ENCODE measurements at places on chromosomes 7 and 10.

- DNase-seq = peak; percentile 45
Observed at GRCh38 chr7:106598663-106599342, 62.2 kb downstream of the CCDC71L start.

DNA sequence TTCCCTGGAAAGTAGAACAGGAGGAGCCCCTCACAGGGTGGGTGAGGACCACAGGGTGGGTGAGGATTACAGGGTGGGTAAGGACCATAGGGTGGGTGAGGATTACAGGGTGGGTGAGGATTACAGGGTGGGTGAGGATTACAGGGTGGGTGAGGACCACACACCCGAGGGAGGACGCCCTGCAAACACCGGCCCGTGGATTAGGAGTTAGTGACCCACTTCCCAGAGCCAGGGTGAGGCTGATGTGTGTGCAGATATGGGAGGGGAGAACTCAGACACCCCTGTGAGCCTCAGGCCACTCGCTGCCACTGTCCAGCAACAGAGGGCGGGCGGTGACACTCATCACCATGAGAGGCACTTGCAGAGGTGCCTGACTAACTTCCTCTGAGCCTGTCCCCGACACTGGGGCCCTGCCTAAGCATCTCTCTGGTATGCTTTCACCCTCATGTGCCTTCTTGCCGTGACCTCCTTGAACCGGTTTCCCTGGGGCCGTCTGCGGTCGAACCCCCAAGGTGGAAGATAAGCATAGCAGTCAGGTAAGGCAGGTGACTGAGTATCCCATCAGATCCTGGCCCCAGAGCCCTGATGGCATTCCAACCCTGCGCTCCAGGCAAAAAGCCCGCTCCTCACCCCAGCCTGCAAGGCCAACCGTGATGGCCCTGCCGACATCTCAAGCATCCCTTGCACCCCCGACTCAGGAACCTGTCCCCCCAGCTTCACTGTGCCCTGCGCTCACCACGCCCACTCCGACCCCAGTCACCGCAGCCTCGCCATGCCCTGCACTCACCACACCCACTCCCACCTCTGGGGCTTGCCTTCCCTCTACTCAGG, 74.1 kb downstream of the FAM53B start:
- DNase-seq = no peak

DNA sequence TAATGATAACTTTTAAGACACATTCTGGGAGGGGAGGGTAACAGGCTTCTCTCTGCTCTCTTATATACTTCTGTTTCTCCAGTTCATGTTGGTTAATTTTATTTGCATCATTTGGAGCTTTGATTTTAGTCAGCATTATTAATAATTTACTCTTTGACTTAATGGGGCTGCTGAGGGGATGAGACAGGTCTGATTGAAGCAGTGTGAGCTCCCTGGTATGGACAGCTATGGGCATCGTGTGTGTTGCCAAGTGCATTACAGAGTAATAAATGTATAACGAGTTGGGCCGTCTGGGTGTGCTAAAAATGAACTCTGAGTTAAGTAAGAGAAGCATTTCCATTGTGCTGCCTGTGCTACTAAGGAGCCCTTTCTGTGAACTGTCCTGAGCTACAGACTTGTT, 31.7 kb upstream of the IKZF1 start:
- DNase-seq = no peak

DNA sequence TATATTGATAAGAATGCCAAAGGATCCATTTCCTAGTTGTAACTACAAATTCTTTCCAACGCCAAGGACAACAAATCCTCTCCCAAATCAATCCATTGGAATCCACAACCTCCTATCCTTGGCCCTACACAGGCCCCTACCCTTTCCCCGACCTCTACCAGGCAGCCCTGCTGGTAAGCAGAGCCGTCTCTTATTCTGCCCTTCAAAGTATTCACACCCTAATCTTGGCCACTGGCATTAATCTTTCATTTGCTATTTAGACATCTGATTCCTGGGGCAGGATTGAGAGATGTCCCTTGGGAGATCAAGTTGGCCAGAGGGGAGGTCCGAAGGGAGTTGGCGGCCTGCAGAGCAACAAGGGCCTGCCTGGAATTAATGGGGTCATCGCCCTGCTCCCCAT, 161.4 kb downstream of the PLXNA4 start:
- DNase-seq = no peak

DNA sequence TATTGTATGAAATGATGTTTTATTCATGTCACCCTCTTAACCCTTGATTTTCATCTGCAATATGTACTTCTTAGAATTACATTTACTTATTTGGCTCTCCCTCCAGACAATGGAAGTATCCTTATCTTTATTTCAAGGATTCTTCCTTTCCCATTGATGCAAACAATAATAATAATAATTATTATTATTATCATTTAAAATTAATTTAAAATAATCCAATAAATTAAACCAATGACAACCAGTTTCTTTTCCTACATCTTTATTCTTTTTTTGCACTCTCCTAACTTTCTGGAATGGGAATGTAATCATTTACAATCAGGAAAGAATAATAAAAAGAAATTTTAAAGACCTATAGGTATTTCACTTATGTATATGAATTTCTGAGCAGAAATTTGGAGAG, 504.4 kb downstream of the INHBA start:
- DNase-seq = no peak

DNA sequence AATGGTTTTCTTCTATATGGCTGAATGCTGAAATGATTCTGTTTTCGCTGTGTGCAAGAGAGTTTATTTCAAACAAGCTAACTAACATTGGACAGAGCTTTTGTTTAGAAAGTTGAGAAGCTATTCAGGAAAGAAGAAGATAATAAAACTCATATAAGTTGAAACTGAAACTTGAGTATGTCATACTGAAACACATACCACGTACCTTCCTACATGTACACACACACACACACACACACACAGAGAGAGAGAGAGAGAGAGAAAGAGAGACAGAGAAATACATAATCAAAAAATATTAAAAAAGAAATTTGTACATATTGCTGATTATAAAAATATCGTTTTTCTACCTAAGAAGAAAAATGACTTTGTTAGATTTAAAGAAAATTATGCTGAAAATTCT, 561.9 kb upstream of the KCND2 start:
- no peak for DNase-seq

- DNase-seq = peak; percentile 78
Observed at GRCh38 chr7:155344618-155345433, 47.1 kb downstream of the INSIG1 start.

- DNase-seq = no peak
Observed at GRCh38 chr7:95028683-95029082, 121.3 kb downstream of the PPP1R9A start.

DNA sequence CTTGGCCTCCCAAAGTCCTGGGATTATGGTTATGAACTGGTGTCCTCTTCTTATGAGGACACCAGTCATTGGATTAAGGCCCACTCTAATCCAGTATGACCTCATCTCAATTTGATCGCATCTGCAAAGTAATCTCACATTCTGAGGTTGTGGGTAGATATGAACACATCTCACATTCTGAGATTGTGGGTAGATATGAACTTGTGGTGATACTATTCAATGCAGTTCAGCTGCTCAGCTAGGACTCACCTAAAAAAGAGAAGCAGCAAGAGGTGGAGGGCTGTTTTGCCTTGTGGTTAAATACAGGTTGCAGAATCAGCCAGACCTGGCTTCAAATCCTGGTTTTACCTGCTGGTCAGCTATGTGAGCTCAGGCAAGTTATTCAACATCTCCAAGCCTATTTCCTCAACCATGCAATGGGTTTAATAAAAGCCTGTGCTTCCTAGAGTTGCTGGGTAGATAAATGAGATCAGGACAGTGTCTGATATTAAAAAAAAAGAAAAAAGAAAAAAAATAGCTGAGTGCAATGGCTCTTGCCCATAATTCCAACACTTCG, 8.5 kb upstream of the BAG3 start:
- DNase-seq = no peak

DNA sequence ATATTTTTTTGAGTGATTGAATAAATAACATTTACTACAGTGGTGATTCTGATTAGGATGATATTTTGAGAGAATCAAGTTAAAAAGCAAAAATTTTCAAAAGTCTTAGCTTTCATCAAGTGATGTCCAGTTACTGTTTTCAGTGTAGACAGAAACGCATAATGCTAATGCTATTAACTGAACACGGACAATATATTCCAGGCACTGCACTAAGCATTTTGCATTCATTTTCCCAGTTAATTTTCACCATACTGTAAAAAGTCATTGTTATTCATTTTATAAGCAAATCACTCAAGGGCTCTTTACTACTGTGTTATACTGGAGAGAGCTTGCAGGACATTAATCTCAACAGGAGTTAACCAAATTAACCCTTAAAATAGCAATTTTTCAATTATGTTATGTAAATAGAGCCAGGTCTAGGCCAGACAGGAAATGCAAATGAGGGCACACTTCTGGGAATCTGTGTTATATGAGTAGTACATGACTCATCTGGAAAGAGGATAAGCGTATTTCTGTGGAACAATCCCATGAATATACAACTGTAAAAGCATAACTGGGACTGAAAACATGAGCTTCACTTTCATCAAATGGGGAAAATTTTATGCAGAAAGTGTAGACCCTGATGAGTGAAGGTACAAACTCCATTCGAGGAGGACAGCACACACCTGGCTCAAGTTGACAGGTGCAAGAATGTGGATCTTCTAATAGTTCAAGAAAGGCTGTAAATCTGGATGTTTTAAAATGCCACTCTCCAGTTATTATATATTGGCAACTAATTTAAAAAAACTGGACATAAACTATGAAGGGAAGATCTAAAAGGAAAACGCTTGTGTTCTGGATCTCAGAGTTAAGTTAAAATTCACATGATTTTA, 75.4 kb downstream of the ANK3 start:
- no peak for DNase-seq

- no peak for DNase-seq
Observed at GRCh38 chr10:1114315-1114714, 58.1 kb downstream of the WDR37 start.

GRCh38 chr7:77783545-77783944, 14.7 kb downstream of the TMEM60 start:
- DNase-seq = no peak

GRCh38 chr7:1765336-1765735, 95.3 kb downstream of the ELFN1 start:
- DNase-seq = no peak

DNA sequence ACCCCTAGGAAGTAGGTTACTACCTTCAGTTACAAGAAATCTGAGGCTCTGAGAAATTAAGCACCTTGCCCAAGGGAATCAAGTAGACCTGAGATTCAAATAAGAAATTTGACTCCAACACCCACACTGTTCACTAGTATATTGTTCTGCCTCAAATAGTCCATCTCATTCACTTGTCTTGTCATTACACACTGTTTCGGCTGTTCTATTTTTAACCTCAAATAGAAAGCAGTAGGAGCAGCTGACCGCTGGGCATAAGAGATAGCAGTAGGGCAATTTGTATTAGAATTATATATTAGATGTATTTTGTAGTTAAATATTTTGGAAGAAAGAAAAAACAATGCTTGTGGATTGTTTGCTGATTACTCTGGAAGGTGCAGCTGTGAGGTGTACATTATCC, 185.1 kb downstream of the INHBA start:
- no peak for DNase-seq

GRCh38 chr7:72325561-72325960, 86.6 kb downstream of the CALN1 start:
- DNase-seq = no peak

DNA sequence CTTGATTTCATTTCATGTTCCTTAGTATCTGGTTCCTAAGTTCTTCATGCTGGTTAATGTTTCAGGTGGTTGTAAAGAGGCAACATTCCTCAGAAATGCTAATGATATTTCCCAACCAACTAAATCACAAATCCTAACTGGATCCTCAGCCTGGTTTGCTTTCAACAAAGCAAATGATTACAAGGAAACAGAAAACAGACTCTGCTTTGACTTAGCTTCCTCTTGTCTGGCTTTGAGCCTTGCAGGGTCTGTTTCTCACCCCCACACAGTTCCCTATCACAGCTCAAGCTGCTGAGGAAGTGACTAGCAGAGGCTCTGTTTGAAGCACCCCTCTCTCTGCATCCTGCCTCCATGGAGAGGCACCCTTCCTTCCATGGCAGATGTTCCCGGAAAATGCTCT, 130.2 kb upstream of the CTTNBP2 start:
- DNase-seq = no peak

DNA sequence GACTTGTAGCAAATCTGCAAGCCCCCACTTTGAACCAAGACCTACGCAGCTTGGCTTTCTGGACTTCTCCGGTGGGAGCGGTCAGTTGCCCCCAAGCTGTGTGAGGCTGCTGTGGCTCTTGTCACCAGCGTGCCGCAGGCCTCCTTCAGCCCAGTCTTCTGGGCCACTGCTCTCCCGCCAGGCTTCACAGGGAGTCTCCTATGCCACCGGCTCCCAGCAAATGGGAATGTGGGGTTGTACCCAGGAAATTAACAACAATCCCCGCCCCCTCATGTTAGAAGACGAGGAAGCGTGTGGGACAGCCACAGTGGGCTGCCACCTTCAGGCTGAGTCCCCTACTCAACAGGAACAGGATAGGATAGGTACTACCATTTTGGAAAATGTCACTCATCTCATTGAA, 4.2 kb downstream of the WDR86 start:
- DNase-seq = no peak

DNA sequence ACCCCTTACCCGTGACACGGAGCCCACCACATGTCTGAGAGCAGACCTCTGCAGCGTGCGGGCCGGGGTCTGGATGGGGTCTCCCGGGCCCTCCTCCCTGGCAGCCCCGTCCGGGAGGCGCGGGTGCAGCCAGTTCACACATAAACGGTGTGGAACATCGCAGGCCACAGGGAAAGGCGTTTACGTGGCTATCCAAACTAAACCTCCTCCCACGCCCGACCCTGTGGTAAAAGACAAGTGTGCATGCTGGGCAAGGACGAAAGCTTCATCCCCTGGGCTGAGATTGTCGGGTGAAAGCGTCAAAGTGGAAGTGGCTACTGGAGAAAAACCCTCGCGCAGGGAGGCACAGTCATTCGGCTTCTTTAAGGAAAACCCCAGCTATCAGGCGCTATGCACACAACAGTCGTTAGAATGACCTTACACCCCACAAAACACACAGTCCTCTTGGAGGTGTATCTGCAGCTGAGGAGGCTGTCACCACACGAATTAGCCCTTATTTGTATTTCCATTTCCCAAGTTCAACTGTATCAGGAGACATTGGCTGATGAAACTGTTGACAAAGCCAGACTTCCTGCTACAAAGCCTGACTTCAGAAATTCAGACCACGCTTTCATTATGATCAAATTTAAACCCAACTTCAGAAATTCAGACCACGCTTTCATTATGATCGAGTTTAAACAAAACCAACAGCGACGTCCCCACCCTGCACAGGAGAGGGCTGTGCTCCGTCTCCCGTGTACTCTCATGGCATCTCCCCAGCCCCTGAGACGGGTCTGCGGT, 15.3 kb downstream of the GPER1 start:
- DNase-seq = no peak

DNA sequence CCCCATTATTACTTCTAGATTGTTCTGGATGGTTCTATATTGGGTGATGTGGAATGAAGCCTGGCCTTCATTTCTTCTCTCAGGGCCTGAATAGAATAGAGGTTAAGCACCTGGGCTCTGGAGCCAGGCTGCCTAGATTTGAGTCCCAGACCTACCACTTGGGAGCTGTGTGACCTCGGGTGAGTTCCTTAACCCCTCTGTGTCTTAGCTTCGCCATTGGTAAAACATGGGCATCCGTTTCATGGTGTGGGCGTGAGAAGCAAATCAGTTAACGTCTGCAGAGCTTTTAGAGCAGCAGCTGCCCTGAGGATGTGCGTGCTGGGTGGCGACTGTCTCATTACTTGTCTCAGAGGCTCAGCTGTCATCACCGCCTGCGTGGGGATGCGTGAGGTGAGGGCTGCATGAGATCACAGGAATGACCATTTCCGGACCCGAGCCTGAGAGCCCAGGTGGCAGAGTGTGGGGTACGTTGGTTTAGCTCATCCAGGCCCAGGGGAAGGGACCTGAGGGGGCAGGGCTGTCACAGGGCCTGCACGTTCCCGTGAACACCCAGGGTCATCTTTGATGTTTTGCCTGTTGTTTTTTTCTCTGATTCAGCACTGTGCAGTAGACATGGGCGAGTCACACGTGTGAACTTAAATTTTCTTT, 9.7 kb downstream of the AGAP3 start:
- no peak for DNase-seq

Measured in stimulated activated CD4-positive, alpha-beta T cell treated with anti-CD3 and anti-CD28 coated beads, Interleukin-4, amount 100 ng/mL, for 4 hours (primary cell).